ENCODE measurements at places on chromosomes 2 and 18. TPM values are rescaled to one million over a fixed set of nuclear protein-coding genes. Genes with fewer than 3 reads are reported as not detected.

LYG2 gene
- total RNA-seq = not detected

DNA sequence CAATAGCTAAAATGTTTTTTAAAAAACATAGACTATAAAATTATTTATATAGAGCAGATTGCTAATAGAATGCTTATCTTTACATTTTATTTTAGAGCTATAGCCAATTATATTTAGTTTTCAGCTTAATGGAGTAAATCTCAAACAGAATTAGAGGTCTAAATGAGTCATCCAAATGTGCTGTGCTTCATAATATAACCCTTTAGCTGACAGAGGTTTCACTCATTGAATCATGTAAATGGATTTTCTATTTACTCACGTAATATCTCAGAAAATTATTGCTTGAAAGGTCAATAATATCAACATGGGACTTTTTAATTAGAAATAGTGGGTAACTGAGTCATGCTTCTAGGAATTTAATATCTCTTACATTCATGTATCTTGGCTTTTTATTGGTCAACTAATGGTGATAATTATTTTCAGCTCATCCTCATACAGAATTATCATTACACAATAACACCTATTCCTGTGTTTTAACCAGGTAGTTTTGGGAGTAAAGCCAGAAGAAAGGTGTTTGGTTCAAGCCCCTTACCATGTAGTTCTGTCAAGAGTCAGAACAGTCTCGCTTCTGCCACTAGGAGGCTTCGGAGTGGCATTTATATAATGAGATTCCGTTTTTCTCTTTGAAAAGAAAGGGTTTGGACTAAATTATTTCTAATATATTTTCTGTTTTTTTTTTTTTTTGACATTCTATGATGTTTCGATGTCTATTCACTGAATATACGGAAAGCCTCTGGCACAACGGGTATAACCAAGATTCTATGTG, 217.6 kb downstream of the CDH7 start:
- DNase-seq = no peak
- no peaks in the 10 kb centered on the region for H3K27me3 ChIP-seq
- H3K27ac ChIP-seq = no peak overlapping the region
- no peaks in the 10 kb centered on the region for H3K4me1 ChIP-seq

- H3K4me3 ChIP-seq = no peak overlapping the region
- H3K36me3 ChIP-seq = no peaks in the 10 kb centered on the region
- DNase-seq = no peak
- no peak overlapping the region for H3K27ac ChIP-seq
Observed at GRCh38 chr2:221758076-221758475, 186.0 kb upstream of the EPHA4 start.

DNA sequence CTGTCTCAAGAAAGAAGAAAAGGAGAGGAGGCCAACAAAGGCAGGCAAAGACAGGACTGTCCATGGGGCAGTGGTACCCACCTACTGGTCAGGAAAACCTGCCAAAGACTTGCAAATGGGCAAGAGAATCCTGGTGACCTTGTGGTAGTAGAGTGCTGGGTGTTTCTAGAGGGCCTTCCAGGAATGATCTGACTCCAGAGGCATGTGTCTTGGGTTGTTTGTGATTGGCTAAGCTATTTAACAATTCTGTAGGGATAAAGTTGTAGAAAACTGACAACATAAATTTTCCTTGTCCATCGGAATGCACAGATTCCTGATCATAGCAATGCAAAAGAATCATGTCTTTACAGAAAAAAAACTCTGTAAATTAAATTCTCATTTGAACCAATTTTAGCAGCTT, 68.5 kb upstream of the ZNF532 start:
- H3K4me1 ChIP-seq = no peaks in the 10 kb centered on the region
- H3K4me3 ChIP-seq = no peak overlapping the region
- H3K36me3 ChIP-seq = no peaks in the 10 kb centered on the region
- no peak for DNase-seq

AGXT gene
- not detected for total RNA-seq

GRCh38 chr2:43331422-43331821, 105.0 kb upstream of the ZFP36L2 start:
- no peaks in the 10 kb centered on the region for H3K36me3 ChIP-seq
- peaks cover 79% of the 10 kb centered on the region for H3K4me1 ChIP-seq
- no peaks in the 10 kb centered on the region for H3K27me3 ChIP-seq
- DNase-seq = no peak
- H3K27ac ChIP-seq = peak overlapping the region; percentile 90

DNA sequence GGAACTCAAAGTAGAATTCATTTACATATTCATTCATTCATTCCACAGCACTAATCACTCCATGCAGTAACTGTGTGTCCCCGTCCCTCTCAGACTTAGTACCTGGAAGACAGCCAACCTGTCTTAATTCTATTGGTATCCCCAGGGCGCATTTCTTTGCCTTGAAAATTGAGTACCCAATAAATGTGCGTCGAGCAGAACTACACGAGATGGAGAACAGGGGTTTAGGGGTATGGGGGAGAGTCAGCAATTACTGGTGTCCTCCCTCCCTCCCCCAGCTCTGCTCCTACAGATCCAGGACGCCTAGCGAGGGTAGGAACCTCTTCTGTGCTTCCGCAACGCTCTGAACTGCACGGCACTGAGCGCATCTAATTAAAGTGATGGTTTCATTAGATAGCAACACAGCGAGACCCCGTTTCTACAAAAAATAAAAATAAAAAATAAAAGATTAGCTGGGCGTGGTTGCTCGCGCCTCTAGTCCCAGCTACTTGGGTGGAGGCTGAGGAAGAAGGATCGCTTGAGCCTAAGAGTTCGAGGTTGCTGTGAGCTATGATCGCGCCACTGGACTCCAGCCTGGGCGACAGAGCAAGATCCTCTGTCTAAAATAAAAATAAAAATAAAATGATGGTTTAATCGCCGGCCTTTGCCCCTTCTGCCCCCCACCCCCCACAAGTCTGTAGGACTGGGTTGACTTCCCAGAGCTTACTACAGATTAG, 614 bp upstream of the FKBP1B start:
- H3K27me3 ChIP-seq = no peaks in the 10 kb centered on the region
- H3K4me1 ChIP-seq = peaks cover 26% of the 10 kb centered on the region
- H3K27ac ChIP-seq = peak overlapping the region; percentile 56
- no peak for DNase-seq
- no peaks in the 10 kb centered on the region for H3K36me3 ChIP-seq

GRCh38 chr2:43267381-43267780, 41.0 kb upstream of the ZFP36L2 start:
- H3K36me3 ChIP-seq = no peaks in the 10 kb centered on the region
- no peak overlapping the region for H3K4me3 ChIP-seq
- H3K27ac ChIP-seq = peak overlapping the region; percentile 86
- DNase-seq = no peak
- H3K27me3 ChIP-seq = no peaks in the 10 kb centered on the region

GRCh38 chr2:96342085-96342484, 6.5 kb downstream of the NCAPH start:
- no peaks in the 10 kb centered on the region for H3K4me1 ChIP-seq
- H3K27me3 ChIP-seq = no peaks in the 10 kb centered on the region
- H3K36me3 ChIP-seq = no peaks in the 10 kb centered on the region
- no peak overlapping the region for H3K27ac ChIP-seq
- H3K4me3 ChIP-seq = no peak overlapping the region
- no peak for DNase-seq

- H3K4me3 ChIP-seq = no peak overlapping the region
- H3K27ac ChIP-seq = no peak overlapping the region
Observed at GRCh38 chr2:136359121-136359965, 241.4 kb upstream of the CXCR4 start.

GRCh38 chr2:82283075-82283474, 1978.5 kb upstream of the LRRTM1 start:
- no peaks in the 10 kb centered on the region for H3K36me3 ChIP-seq
- no peak overlapping the region for H3K27ac ChIP-seq
- no peaks in the 10 kb centered on the region for H3K4me1 ChIP-seq
- no peaks in the 10 kb centered on the region for H3K27me3 ChIP-seq
- DNase-seq = no peak

GRCh38 chr2:73842739-73843019, 13.9 kb downstream of the STAMBP start:
- peaks cover 38% of the 10 kb centered on the region for H3K36me3 ChIP-seq
- H3K27ac ChIP-seq = no peak overlapping the region

- H3K36me3 ChIP-seq = no peaks in the 10 kb centered on the region
- H3K27ac ChIP-seq = no peak overlapping the region
Observed at GRCh38 chr18:13369756-13370510, 151.4 kb downstream of the LDLRAD4 start.

DNA sequence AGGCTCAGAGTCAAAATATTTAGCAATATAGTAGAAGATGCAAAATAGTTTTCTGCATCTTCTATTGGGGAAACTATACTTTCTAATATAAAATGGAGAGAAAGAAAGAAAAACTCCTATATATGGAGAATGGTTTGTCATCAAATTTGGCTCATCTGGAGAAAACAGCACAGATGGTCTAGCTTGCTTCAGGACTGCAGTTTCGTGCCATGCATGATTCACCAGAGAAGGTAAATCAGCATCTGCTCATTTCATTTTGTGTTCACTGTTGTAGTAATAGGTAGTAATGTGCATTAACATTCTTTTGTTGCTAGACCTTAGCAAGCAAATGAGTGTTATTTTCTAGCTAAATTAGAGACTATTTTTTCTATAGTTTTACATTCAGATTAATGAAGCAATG, 179.0 kb downstream of the ASXL3 start:
- H3K4me1 ChIP-seq = peaks cover 6% of the 10 kb centered on the region
- H3K27ac ChIP-seq = no peak overlapping the region
- DNase-seq = no peak
- no peaks in the 10 kb centered on the region for H3K36me3 ChIP-seq
- H3K4me3 ChIP-seq = no peak overlapping the region

GRCh38 chr18:62979900-62980299, 264.6 kb downstream of the PHLPP1 start:
- H3K27ac ChIP-seq = no peak overlapping the region
- H3K27me3 ChIP-seq = no peaks in the 10 kb centered on the region
- no peak overlapping the region for H3K4me3 ChIP-seq
- no peaks in the 10 kb centered on the region for H3K4me1 ChIP-seq
- DNase-seq = no peak
- peaks cover 13% of the 10 kb centered on the region for H3K36me3 ChIP-seq

GRCh38 chr2:38074764-38075506, 1.0 kb downstream of the CYP1B1 start:
- H3K27ac ChIP-seq = peak overlapping the region; percentile 86
- H3K4me1 ChIP-seq = no peaks in the 10 kb centered on the region
- peak overlapping the region; percentile 46 for H3K4me3 ChIP-seq
- peaks cover 6% of the 10 kb centered on the region for H3K36me3 ChIP-seq
- no peak for DNase-seq

DNA sequence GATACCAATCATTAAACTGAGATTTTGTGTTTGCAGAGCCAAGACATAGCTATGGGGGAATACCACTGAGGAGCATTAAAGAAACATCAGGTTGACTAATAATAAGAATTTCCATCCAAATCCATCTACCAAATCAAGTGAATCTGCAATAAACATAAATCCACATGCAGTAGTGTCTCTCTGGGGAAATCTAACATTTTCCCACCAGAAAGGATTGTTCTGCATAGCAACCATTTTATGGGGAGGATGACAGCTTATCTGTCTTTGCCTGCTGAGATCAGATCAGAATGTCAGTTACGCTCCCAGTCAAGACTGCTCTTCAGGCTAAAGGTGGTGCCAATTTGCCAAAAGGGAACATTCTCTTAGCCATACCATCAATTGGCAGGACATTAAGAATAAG, 1098.9 kb upstream of the CHAC2 start:
- H3K4me3 ChIP-seq = no peak overlapping the region
- DNase-seq = no peak
- no peak overlapping the region for H3K27ac ChIP-seq
- no peaks in the 10 kb centered on the region for H3K27me3 ChIP-seq

- no peaks in the 10 kb centered on the region for H3K4me1 ChIP-seq
- no peak for DNase-seq
- no peaks in the 10 kb centered on the region for H3K27me3 ChIP-seq
- H3K36me3 ChIP-seq = no peaks in the 10 kb centered on the region
- no peak overlapping the region for H3K27ac ChIP-seq
- no peak overlapping the region for H3K4me3 ChIP-seq
Observed at GRCh38 chr2:6074089-6074643, 382.0 kb downstream of the SOX11 start.

DNA sequence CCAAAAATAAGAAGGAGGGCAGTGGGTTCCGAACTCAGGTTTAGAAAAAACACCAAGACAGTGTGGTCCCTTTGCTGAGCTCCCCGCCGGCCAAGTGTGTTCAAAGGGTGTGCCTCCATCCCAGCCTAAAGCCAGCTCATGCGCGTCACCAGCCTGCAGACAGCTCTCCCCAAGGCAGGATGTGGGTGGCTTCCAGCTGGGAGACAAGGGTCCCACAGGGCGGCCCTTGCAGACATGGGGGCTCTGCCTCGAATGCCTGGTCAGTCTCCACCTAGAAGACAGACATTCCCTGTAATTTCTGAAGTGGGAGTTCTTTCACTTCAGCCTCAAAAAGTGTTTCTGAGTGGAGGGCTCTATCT, 135.8 kb upstream of the GPC1 start:
- H3K27ac ChIP-seq = no peak overlapping the region
- no peaks in the 10 kb centered on the region for H3K36me3 ChIP-seq
- no peaks in the 10 kb centered on the region for H3K4me1 ChIP-seq
- DNase-seq = peak; percentile 53
- no peaks in the 10 kb centered on the region for H3K27me3 ChIP-seq

GRCh38 chr2:111903516-111903915, 5.1 kb downstream of the MERTK start:
- H3K27ac ChIP-seq = peak overlapping the region; percentile 28
- no peak for DNase-seq
- H3K4me3 ChIP-seq = no peak overlapping the region
- peaks cover 69% of the 10 kb centered on the region for H3K4me1 ChIP-seq
- H3K36me3 ChIP-seq = no peaks in the 10 kb centered on the region
- no peaks in the 10 kb centered on the region for H3K27me3 ChIP-seq

ATG4B gene
- 53.0 TPM for total RNA-seq

GRCh38 chr2:402721-403120, 114.8 kb upstream of the ALKAL2 start:
- H3K27me3 ChIP-seq = no peaks in the 10 kb centered on the region
- H3K36me3 ChIP-seq = no peaks in the 10 kb centered on the region
- no peaks in the 10 kb centered on the region for H3K4me1 ChIP-seq

DNA sequence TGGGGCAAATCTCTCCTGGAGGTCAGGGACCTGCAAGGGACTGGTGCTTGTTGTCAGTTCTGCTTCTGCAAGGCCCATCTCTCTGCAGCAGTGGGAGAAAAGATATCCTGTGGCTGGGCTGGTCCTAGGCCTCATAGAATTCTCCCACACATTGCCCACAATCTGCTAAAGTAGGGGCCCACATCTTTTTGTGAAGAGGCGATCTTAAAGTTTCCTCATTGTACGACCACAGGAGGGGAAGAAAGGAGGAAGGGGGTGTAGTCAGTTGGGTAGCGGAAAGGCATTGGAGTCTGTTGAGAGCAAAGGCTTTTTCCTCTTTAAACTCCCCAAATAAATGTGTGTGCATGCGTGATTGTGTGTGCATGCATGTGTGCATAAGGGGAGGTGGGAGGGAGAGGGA, 145.3 kb downstream of the SLC4A3 start:
- no peak overlapping the region for H3K27ac ChIP-seq
- no peak overlapping the region for H3K4me3 ChIP-seq
- peaks cover 27% of the 10 kb centered on the region for H3K4me1 ChIP-seq
- H3K27me3 ChIP-seq = no peaks in the 10 kb centered on the region
- no peak for DNase-seq
- H3K36me3 ChIP-seq = no peaks in the 10 kb centered on the region

- no peaks in the 10 kb centered on the region for H3K27me3 ChIP-seq
- no peak overlapping the region for H3K27ac ChIP-seq
- DNase-seq = no peak
Observed at GRCh38 chr18:24736662-24737330, 276.4 kb downstream of the HRH4 start.

GRCh38 chr2:102387763-102388546, 32.4 kb downstream of the IL18R1 start:
- no peak for DNase-seq
- H3K27ac ChIP-seq = no peak overlapping the region

MC5R gene
- not detected for total RNA-seq

SCYGR4 gene
- not detected for total RNA-seq
